ENCODE measurements at places on chromosomes 3 and 15.

GRCh38 chr3:123655400-123655799 is 70.5 kb upstream of the HACD2 start:
- DNase-seq = no peak

- no peak for DNase-seq
These were observed 246.9 kb upstream of the LRTM1 start for GRCh38 chr3:55174747-55175146.

DNA sequence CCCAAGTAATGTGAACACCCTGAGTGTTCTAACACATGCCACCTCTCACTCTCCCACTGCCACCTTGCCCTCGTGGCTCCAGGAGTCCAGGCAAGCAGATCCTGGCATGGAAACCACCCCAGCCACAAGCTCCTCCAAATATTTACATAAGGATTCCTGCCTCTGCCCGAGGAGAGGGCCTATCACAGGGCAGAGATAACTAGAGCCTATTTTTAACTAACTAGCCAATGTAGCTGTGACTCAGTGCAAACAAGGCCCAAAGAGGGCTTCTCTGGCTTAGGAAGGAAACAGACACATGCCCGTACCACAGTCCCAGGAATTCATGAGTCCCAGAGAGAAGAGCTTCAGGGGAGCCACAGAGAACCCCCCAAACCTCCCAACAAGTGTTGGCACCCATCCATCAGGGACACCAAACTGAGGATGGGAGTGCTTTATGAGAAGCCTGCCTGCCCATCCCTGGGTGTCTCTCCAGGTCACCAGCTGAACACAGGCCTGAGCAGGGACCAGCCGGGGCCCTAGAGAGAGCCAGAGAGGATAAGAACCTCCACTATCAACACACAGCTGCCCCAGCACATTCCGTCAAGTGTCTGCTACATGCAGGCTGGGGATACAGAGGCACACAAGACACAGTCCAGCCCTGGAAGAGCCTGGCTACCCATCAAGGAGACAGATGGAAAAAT is 9.2 kb downstream of the FYCO1 start:
- DNase-seq = no peak

GRCh38 chr3:44292947-44293346 is 45.6 kb upstream of the TCAIM start:
- no peak for DNase-seq

GRCh38 chr3:102099913-102100312 is 250.6 kb downstream of the NFKBIZ start:
- DNase-seq = no peak

DNA sequence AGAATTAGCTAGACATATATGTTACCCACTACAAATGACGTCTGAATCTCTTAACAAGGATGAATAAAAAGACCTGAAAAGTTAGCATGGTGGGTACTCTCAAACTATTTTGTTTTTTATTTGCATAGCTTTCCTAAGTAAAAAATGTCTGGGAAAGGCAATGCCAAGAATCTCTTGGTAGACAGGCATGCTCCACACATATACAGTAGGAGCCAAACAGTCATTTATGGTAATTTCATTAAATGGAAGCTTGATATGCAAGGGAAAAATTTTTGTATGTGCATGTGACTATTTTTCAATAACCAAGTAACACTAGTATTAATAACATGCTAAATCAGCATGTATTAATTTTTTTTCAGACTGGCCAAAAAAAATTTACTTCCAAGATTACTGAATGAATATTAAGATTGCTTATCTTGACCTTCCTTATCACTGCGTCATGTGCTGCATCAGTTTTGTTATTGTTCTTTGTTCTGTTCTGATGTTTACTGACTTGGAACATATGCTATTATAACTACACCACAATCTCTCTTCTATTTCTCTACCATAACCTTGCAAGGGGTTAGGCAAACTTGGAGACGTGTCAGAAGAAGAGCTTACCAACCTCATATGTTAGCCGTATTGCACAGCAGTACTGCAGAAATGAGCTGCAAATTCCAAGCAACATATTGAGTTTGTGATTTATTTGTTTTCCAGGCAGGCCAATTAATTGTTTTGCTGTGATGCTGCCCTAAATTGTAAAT is 255.3 kb downstream of the RBMS3 start:
- no peak for DNase-seq

GRCh38 chr3:193777524-193777923 is 184.5 kb downstream of the OPA1 start:
- DNase-seq = no peak

DNA sequence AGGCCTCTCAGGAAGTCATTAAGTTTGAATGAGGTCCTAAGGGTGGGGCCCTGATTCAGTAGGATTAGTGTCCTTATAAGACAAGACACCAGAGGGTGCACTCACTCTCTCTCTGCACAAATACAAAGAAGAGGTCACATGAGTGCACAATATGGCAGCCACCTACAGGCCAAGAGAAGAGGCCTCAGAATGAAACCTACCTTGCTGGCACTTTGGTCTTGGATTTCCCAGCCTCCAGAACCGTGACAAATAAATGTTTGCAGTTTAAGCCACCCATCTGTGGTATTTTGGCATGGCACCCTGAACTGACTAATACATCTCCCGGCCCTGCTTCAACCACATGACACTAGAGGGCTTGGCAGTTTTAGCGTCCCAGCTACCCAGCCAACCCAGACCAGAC is 73.9 kb upstream of the CHRNB4 start:
- DNase-seq = no peak

GRCh38 chr3:119745942-119746341 is 36.0 kb upstream of the NR1I2 start:
- no peak for DNase-seq

- DNase-seq = no peak
These were observed 151.2 kb upstream of the RORA start for GRCh38 chr15:61380270-61380669.

DNA sequence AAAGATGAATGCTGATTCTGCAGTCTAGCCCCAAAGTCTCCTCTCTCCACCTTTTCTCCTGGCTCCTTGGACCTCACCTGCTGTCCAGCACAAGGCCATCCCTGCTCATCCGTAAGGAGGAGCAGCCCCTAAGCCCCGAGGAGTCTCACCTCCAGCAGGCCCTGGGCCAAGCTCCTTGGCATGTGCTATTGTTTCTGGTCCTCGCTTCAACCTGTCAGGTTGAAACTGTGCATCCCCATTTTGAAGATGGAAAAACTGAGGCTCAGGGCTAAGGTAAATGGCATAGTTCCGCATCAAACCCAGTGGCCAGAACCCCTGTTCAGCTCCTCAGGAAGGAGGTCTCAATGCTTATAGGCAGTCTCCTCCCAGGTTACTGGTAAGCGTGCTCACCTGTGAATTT is 26.1 kb downstream of the CHDH start:
- no peak for DNase-seq

GRCh38 chr15:86830304-86830703 is 750.6 kb downstream of the AGBL1 start:
- DNase-seq = no peak

- DNase-seq = no peak
These were observed 267.7 kb downstream of the ZBTB20 start for GRCh38 chr3:114879059-114880031.

GRCh38 chr15:41948490-41948889 is 23.9 kb downstream of the EHD4 start:
- DNase-seq = no peak

DNA sequence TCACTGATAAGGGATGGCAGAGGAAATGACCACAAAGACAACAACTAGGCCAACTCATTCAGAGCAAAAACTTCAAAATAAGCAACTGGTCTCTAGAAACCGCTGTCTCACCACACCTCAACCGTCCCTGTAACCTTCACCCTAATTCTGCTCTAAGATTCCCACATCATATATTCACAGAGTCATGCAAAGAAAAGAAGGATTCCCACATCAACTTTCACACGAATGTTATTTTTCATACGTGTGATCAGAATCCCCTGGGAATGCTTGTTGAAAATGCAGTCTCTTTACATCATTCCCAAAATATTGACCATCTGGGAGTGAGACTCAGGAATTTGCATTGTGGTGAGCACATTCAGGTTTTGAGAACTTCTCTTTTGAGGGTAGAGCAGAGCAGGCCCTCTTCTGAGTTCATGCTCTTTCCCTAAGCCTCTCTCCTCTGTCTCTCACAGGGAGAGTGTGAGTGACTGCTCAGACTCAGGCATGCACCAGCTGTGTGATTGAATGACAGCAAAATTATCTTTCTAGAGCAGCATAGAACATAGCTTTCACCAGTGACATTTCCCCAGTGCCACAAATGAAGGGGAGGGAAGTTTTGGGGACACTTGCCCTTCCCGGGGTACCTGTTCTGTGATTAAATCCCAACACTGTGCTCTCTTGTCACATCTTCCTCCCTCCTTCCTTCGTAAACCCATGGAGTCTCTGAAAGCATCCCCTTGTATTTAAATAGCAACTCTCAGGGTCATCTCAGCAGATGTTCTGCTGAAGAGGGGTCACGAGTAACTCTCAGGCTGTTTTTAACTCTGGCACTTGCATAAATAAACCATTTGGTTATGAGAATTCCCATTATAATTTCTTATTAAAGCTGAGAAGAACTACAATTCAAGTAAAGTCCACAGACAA is 170.9 kb downstream of the PLCL2 start:
- no peak for DNase-seq

DNA sequence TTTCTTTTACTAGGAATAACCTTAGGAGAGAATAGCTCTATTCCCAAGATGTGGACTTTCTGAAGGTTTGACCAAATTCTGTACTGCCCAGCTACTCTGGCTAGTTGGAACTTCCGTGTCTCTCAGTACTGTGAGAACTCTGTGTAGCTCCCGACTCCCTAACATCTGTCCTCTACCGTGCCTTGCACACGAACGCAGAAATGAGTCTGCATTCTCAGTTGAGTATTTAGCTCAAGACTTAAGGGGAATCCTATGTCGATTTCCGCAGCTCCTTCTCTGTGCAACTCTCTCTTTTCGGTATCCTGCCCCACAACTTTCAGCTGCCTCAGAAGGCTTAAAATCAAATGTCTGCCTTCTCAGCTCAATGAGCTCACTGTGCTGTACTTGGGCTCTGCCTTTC is 86.7 kb upstream of the EPHB3 start:
- DNase-seq = no peak

- no peak for DNase-seq
These were observed 28.7 kb downstream of the LRRK1 start for GRCh38 chr15:100947760-100948429.

DNA sequence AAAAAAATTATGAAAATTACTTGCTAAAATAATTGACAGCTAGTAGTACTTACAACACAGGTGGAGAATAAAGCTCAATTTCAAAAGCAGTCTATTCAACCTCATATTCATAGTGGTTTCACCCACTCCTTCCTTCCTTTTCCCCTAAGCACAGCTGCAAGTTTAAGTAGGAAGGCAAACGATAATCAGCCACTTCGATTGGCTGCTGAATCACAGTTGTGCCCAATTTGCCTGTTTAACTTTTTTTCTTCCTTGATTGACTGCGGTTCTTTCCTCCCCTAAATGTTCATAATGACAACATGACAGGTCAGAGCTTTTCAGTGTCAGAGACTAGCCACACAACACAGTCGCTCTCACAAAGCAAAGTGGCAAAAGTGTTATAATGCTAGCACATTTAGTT is 468.0 kb upstream of the GBE1 start:
- no peak for DNase-seq

DNA sequence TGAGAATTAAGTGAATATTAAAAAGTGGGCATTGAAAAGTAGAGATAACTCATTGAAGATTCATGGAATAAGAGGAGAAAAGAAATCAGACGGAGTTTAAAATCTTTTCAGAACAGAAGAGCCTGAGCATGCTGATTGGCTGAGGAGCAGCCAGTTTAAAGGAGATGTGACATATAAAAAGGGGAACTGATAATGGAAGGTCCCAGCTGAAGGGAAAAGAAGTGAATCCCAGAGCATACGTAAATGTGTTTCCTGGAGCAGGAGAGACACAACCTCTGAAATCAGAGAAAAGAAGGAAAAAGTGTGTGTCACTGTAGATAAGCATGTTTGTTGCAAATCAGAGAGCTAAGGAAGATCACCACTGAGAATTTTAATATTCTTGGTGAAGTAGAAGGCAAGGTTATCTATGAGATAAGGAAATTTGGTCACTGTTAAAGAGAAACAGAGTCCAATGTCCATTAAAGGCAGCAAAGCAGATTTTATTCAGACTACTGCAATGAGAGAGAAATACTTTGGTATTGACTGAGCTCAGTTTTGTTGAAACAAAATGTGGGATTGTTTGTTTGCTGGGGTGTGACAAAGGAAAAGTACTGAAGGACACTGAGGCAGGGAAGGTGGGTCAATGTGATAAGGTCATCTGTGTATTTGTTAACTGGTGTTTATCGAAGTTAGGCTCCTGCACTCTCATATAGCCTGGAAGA is 84.6 kb upstream of the WDR72 start:
- DNase-seq = no peak

GRCh38 chr3:126416943-126417342 is 22.2 kb downstream of the CFAP100 start:
- no peak for DNase-seq

- no peak for DNase-seq
These were observed 48.3 kb downstream of the SERP1 start for GRCh38 chr3:150497956-150498355.

DNA sequence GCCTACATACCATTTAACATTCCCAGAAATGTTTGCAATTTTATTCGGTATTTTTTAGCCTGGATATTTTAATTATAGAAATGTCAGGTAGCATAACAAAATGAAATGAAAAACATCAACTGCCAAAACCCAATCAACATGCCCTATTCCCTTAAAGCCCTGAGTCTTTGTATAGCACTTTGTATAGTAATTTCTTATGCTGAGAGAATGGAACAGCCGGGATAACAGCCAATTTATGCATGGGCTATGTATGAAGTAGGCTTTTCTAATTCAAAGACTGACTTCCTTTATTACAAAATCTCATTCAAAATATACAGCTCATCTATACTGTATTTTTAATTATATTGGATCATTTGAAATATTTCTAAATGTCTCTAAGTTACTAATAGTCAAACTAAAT is 513.0 kb upstream of the NAALADL2 start:
- DNase-seq = no peak

DNA sequence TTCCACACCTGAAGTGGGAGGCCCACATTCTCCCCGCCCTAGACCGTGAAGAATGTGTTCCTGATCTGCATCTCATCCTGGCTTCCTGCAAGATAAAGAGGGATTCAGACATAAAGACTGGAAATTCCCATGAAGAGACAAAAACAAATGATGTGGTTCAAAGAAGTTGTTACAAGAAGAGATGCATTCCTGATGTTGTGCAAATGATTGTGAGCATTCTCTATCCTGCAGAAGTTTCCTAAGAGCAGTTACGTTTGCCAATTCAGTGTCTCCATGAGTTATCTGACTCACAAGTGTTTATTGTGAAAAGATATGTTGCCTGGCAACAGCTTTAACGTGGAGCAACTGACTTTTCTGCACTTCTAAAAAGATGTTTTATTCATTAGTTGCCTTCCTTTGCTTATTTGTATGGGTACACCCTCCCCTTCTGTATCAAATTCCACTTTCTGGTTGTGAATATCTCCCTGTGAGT is 107.8 kb downstream of the ZIC4 start:
- peak; percentile 38 for DNase-seq

Measured in GOT3 (cell line).